SJSA1 (cell line): ENCODE measurements at places on chromosomes 2 and 18. TPM values are rescaled to one million over a fixed set of nuclear protein-coding genes. Genes with fewer than 3 reads are reported as not detected.

FOXI3 gene
- not detected in 2 replicates for total RNA-seq

GPR155 gene
- total RNA-seq: 3.4 and 4.9 TPM in 2 replicates

POTEI gene
- not detected in 2 replicates for total RNA-seq

FHOD3 gene
- 0.53 TPM in 1 of 2 replicates, not detected in the other for total RNA-seq

CAPN14 gene
- total RNA-seq: 0.41 TPM in 1 of 2 replicates, not detected in the other

FLACC1 gene
- 0.58 and 0.75 TPM in 2 replicates for total RNA-seq

SLC9A4 gene
- total RNA-seq: not detected in 2 replicates
